ENCODE measurements at places on chromosomes 1 and 21.
A peak's percentile ranks its signal among the peaks of the same experiment; 100 is the strongest.

DNA sequence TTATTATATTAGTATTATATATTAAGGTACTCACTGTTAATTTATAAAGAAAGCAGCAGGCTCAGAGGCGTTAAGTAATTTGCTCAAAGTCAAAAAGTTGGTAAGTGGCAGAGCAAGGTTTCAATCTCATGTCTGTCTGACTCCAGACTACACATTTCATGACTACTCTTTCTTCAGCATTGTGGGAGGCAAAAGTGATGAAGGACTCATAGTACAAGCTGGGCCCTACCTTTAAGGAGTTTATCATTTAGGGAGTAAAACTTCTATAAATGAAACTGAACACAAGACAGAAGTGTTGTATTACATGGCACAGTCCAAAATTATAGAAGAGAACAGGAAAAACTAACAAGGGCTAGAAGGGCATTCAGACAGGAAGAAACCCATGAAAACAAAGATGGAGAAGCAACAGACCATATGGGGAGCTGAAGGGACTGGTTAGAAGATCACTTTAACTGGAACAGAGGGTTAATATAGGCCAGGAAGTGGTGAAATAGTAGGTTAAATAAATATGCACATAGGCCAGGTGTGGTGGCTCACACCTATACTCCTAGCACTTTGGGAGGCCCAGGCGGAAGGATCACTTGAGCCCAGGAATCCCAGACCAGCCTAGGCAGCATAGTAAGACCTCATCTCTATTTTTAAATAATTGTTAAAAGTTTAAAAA lies 11.5 kb downstream of the SORT1 start:
- DNase-seq = no peak

GRCh38 chr1:44973645-44974044 lies 12.8 kb downstream of the EIF2B3 start:
- no peak for DNase-seq

GRCh38 chr1:118979754-118980575 lies 8.2 kb downstream of the TBX15 start:
- DNase-seq = no peak

DNA sequence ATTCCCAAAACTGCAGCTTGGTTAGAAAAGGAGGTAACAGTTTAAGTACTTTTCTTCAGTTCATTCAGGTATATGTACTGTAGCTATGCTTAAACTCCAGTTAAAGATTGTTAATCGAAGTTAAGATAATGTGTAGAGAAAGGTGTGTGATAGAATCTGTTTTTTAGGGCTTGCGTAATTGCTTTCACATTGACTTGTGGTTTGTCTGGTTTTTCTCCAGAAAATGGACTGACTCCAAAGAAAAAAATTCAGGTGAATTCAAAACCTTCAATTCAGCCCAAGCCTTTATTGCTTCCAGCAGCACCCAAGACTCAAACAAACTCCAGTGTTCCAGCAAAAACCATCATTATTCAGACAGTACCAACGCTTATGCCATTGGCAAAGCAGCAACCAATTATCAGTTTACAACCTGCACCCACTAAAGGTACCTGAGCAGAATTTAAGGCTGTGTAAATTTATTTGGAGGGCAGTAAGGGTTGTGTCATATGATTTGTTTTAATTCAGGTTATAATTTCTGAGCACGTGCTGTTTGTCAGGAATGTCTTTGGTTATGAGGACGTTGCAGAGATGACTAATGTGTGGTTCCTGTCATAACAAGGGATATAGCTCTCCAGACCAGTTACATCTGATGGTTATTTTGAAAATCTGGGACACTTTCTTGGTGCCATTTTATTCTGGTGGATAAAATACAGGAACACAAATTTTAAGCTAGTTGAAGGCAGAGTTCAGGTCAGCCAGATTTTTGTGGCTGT lies 26.0 kb downstream of the ATF6 start:
- no peak for DNase-seq

GRCh38 chr1:198528364-198528763 lies 12.1 kb downstream of the ATP6V1G3 start:
- peak; percentile 10 for DNase-seq

GRCh38 chr1:164561472-164561871 lies 2.5 kb downstream of the PBX1 start:
- DNase-seq = no peak

DNA sequence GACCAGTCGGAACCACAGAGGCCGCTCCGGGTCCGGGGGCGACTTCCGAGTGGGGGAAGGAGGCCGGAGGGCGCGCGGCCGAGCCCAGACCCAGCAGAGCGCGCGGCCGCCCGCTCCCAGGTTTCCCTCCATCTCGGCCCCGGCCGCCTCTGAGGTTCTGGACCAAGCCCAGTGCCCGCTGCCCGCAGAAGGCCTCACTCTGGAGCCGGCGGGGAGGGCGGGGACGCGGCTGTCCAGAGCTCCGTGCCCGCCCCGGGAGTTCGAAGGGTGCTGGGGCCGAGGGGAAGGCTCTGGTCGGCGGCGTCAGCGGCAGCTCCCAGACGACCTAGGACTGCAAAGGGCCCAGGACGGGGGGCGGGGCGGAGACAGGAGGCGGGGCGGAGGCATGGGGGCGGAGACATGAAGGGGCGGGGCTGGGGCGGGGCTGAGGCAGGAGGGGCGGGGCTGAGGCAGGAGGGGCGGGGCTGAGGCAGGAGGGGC lies 48.0 kb upstream of the SLC19A1 start:
- no peak for DNase-seq

All from stromal cell of bone marrow (primary cell).